ENCODE measurements at places on chromosomes 5 and 9. TPM values are rescaled to one million over a fixed set of nuclear protein-coding genes. Genes with fewer than 3 reads are reported as not detected.

GRCh38 chr9:70475211-70475610, 60.8 kb upstream of the KLF9 start:
- H3K4me3 ChIP-seq = no peak overlapping the region
- H3K27ac ChIP-seq = no peak overlapping the region
- peaks cover 20% of the 10 kb centered on the region for H3K4me1 ChIP-seq
- H3K36me3 ChIP-seq = no peaks in the 10 kb centered on the region
- no peak for DNase-seq

- H3K4me1 ChIP-seq = peaks cover 25% of the 10 kb centered on the region
- no peak for DNase-seq
- H3K36me3 ChIP-seq = no peaks in the 10 kb centered on the region
- no peaks in the 10 kb centered on the region for H3K27me3 ChIP-seq
These were observed 48.4 kb upstream of the TUT7 start for GRCh38 chr9:86402591-86402990.

DNAJC18 gene
- 9.5 TPM for total RNA-seq

DNA sequence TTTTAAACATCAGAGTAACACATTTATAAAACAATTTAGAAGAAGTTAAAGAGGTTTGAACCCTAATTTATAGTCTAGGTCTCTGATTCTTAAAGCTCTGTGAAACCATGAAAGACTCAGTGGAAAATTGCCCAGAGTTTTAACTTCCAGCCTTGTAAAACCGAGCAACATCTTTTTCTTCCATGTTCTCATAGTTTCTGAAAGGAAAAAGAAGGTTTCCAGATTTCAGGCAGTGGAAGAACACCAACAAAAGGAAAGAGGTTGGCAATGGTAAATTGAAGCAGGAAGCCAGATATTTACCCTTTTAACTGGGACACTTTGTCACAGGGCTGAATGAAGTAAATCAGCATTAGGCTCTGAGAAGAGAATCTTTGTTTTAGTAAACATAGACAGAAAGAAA, 1999.3 kb downstream of the MAT2B start:
- H3K36me3 ChIP-seq = no peaks in the 10 kb centered on the region
- no peaks in the 10 kb centered on the region for H3K4me1 ChIP-seq
- H3K27me3 ChIP-seq = no peaks in the 10 kb centered on the region
- no peak overlapping the region for H3K4me3 ChIP-seq

DNA sequence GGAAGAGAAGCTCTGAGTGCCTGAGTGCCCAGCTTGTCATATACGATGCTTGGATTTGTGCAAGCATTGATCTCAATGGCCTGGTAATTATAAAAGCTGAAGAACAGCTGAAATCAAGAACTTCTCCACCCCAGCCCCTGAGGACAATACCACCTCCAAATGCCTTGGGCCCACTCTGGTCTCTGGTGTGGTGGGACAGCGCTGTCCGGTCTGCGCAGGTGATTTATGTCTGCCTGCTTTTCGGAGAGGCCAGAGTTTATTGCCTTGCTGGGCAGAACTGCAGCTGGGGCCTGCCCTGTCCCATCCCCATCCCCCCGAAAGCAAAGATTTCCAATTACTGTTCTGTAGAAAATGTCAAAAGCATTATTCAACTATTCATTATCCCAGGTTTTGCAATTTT, 1.1 kb upstream of the PDZD2 start:
- H3K27me3 ChIP-seq = peaks cover 31% of the 10 kb centered on the region
- no peaks in the 10 kb centered on the region for H3K4me1 ChIP-seq
- H3K4me3 ChIP-seq = no peak overlapping the region
- no peaks in the 10 kb centered on the region for H3K36me3 ChIP-seq

DNA sequence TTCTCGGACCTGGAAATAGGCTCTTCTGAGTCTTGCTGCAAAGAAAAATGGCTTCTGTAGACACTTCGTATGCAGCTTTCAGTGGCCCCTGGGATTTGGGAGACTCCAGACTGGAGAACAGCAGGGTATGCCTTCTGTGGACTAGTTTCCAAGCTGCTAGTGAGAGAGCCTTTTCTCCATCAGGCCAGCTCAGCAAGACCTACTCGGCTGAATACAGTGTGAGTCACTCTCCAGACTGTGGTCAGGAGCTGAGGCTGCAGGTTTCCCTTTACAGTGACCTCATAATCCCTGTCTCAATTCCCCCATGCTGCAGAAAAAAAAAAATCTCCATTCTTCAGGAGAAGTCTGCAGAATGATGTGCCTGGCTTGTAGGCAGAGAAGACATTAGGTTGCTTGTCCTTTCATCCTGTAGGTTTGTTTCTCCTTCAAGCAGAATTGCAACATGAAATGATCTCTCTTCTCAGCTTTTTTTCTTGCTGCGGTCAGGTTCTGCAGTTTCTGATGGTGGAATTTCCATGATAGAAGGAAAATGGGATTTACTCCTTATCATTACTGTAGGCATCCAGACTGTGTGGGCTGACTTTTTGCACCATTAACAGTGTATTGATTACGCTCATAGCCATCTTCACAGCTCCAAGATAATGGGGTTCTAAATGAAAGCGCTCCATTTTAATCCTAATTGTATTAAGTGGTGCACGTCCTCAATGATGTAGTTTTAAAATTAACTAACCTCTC, 78.3 kb upstream of the TNFSF8 start:
- H3K4me1 ChIP-seq = peaks cover 23% of the 10 kb centered on the region
- H3K36me3 ChIP-seq = no peaks in the 10 kb centered on the region
- H3K4me3 ChIP-seq = no peak overlapping the region
- no peaks in the 10 kb centered on the region for H3K27me3 ChIP-seq
- peak; percentile 96 for DNase-seq
- peak overlapping the region; percentile 46 for H3K27ac ChIP-seq

FAM120AOS gene
- 36.6 TPM for total RNA-seq

SLC1A1 gene
- 47.6 TPM for total RNA-seq
